ENCODE measurements at places on chromosomes 7 and 10.

- no peak for DNase-seq
Observed at GRCh38 chr7:82851121-82851520, 311.6 kb downstream of the PCLO start.

DNA sequence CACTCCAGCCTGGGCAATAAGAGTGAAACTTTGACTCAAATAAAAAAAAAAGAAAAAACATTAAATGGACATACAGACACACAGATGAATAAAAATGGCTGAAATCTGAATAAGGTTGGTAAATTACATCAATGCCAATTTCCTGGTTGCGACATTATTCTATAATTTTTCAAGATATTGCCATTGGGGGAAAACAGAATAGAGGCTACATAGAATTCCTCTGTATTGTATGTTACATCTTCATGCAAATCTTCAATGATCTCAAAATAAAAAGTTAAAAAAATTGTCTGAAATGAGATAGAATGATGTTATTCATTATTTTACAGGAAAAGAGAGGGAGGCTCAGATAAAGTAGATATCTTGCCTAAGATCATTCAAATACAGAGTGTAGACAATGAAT lies 234.0 kb downstream of the SDHAF3 start:
- DNase-seq, result no peak

DNA sequence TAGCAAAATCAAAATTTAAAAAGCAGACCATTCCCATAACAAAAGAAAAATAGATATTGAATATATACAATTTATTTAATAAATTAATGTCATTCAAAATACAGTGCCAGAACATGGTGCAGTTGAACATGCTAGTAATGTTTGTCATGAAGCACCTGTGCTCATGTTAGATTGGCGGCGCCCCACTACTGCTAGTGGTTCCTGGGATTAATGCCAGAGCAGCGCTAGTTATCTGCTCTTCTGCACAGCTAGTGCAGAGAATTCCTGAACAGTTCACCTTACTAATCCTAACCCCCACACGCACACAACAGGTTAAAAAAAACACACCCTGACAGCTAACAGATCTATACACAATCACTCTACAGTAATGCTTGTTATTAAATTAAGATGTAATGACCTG lies 23.4 kb downstream of the KBTBD2 start:
- DNase-seq, result no peak

GRCh38 chr10:119665901-119666708 lies 14.9 kb downstream of the BAG3 start:
- DNase-seq, result no peak
